ENCODE measurements at places on chromosomes 12 and 14. TPM values are rescaled to one million over a fixed set of nuclear protein-coding genes. Genes with fewer than 3 reads are reported as not detected.

DNA sequence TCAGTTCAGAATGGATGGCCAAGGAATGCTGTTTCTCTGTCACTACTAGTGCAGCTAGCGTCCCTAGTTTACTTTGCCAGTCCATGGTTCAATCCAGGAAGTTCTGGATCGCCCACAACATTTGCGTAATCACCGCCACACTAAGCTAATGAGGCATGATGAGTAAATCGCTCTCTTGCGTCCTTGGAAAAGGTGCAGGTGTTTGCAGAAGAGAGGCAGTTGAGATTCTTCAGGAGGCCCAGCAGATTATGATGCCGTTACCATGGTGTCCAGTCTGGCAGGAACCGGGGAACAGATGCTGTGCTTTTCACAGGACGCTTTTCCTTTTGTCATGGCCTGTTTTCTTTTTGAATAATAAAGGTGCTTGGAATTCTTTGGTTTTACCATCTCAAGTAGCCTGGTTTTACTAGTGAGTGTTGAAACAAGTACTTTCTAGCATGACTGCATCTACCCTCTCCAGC lies 9.0 kb downstream of the TPH2 start:
- H3K27me3 ChIP-seq, result peaks cover 15% of the 10 kb centered on the region
- no peak for DNase-seq
- no peak overlapping the region for H3K27ac ChIP-seq
- H3K4me3 ChIP-seq, result no peak overlapping the region
- no peaks in the 10 kb centered on the region for H3K36me3 ChIP-seq

DNA sequence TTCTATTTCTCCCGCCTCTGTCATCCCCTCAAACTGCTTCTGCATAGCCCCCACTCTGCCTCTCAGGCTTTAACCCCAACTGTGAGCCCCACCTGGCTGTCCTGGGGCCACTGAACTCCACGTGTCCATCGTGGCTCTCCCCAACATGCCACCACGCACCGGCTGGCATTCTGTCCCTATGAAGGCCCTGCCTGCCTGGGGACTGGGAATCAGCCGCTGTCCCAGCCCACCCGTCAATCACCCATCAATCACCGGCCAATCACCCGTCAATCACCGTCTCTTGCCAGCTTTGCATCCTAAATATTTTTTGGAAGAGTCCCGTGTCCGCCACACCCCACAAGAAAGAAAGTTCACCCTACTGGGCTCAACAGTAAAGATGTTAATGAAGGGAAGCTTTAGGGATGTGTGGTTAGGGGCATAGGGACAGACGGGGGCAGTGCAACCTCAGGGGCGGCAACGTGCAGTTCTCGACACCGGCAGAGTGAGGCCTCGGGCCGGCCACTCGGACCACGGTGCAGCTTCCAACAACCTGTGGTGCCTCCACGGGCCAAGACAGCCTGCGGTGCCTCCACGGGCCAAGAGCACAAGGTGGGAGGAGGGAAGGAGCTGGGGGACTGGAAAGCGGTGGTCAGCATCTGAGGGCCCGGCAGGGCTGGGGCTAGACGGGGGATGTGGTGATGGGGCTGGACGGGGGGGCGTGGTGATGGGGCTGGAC lies 85.6 kb downstream of the GALNT9 start:
- no peak for DNase-seq
- no peak overlapping the region for H3K4me3 ChIP-seq
- H3K4me1 ChIP-seq, result no peaks in the 10 kb centered on the region
- no peaks in the 10 kb centered on the region for H3K36me3 ChIP-seq

PIANP gene
- polyA plus RNA-seq, result 0.23 TPM

CRY1 gene
- 4.5 TPM for polyA plus RNA-seq

NKX2-1 gene
- not detected for polyA plus RNA-seq

DNA sequence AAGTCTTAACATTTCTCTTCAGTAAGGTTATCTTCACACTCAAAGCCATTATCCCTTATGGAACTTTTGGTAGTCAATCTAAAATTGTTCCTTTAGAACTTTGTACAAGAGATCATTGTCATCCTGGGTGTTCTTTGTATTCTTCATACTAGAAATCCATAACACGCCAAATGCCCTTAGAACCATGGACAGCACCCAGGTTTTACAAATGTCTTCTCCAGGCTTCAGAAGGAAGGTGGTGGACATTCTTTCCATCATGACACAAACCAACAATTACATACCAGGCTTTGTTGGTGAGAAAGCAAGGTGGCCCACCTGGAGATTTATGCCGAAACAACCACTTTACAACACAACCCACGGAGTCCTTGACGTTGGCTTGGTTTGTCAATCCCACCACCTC lies 365.6 kb upstream of the TBX3 start:
- no peak for DNase-seq
- no peak overlapping the region for H3K27ac ChIP-seq
- no peaks in the 10 kb centered on the region for H3K27me3 ChIP-seq
- no peak overlapping the region for H3K4me3 ChIP-seq

- no peaks in the 10 kb centered on the region for H3K36me3 ChIP-seq
- no peak for DNase-seq
- no peaks in the 10 kb centered on the region for H3K4me1 ChIP-seq
- H3K4me3 ChIP-seq, result no peak overlapping the region
Observed at GRCh38 chr14:34449819-34450541, 12.1 kb downstream of the SPTSSA start.

MYH6 gene
- not detected for polyA plus RNA-seq

DNA sequence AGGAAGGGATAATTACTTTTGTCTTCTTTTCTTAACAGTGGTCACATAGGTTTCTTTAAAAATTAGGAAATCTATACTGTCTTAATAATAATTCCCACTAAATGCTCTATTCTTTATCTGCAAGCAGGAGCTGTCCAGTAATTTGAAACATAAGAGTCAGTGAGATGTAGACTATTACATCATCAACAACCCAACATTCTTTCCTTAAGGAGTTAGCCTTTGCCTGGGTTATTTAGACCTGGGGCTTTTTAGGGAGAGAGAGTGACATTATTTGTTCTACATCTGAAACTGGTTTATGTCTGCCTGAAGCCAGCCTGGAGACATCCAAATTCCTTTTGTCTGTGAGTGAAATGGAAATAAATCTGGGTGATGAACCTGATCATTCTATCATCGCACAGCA lies 294.4 kb downstream of the TMTC2 start:
- H3K4me1 ChIP-seq, result no peaks in the 10 kb centered on the region
- no peak overlapping the region for H3K27ac ChIP-seq
- no peaks in the 10 kb centered on the region for H3K27me3 ChIP-seq
- no peak for DNase-seq

C14orf39 gene
- not detected for polyA plus RNA-seq

- DNase-seq, result no peak
- peaks cover 11% of the 10 kb centered on the region for H3K4me1 ChIP-seq
- H3K4me3 ChIP-seq, result no peak overlapping the region
- no peak overlapping the region for H3K27ac ChIP-seq
- H3K27me3 ChIP-seq, result no peaks in the 10 kb centered on the region
Observed at GRCh38 chr12:109716092-109716479, 2.5 kb downstream of the FAM222A start.

DNA sequence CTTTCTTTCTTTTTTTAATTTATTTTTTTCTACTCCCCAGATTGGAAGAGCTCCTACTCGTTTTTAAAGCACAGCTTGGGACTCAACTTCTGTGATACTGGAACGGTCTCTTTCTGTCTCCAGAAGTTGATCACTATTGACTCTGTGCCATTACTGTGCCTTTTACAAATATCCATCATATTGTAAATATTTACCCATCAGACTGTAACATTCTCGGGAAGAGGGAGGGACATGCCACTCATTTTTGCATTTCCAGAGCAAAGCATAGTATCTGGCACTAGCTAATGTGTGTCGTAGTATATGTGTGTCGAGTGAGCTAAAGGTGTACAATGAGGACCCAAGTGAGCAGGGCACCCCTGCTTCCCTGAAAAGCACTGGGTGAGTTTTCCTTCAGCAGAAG lies 24.0 kb upstream of the GSG1 start:
- H3K27ac ChIP-seq, result no peak overlapping the region
- no peak overlapping the region for H3K4me3 ChIP-seq
- no peak for DNase-seq
- H3K27me3 ChIP-seq, result no peaks in the 10 kb centered on the region
- H3K36me3 ChIP-seq, result no peaks in the 10 kb centered on the region
- H3K4me1 ChIP-seq, result no peaks in the 10 kb centered on the region

TMBIM4 gene
- 85.1 TPM for polyA plus RNA-seq
